Activated gamma-delta T cell (primary cell): ENCODE measurements at places on chromosomes 5 and 9.

DNA sequence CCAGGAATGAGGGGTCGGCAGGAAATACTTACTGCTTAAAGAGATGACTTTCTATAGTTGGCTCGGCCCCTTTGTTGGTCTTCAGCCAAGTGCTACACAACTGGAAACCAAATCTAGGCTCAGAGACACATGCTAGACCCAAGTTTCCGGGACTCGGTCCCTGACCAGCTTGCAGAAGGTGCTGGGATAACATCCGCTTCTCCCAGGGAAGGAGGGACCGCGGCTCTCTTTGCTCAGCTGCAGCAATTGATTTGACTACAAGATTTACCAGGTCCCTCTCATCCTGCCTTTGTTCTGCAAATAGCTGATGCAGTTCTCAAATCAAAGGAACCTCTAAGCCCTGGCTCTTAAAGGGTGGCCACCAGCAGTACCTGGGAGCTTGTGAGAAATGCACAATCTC, 314.7 kb downstream of the MLLT3 start:
- no peak for DNase-seq

DNA sequence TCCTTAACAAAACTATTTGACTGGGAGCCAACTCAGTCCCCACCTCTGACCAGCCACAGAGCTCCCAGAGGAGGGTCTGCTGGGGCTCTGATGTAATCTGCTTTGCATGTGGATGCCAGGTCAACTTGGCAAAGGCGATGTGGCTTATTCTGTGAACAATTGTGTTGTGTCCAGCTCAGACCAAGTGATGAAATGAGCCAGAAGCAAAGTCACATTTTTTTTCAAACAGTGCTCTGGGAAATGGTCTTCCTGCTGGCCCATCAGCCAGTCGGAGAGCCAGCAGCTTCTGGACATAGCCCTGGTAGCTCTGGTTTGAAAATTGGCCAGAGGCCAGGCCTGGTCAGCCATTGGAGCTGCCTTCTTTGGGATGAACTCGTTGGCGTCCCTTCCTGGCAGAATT, 86.5 kb downstream of the ANGPTL2 start:
- no peak for DNase-seq

- no peak for DNase-seq
Measured at GRCh38 chr5:71977311-71977710, 130.0 kb upstream of the MAP1B start.

GRCh38 chr5:139862313-139862712, 66.7 kb downstream of the PSD2 start:
- DNase-seq, result no peak

DNA sequence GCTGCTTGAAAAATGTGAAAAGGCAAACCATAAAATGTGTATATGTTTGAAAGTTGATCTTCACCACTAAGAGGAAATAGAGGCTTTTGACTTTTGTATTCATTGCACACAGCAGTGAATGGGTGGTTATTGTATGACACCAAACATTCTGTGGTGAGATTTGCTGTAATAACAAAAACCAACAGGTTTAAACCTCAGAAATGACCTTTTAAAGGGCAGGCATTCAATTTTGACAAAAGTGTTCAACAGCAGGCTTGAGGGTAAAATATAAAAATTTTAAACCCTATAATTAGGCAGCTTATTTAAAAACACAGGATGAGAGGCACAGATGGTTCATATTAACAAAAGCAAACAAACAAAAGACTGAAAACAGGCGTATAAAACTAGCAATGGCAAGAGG, 128.1 kb upstream of the NUDT12 start:
- DNase-seq, result no peak

- no peak for DNase-seq
Measured at GRCh38 chr5:94422812-94423211, 195.6 kb downstream of the KIAA0825 start.

DNA sequence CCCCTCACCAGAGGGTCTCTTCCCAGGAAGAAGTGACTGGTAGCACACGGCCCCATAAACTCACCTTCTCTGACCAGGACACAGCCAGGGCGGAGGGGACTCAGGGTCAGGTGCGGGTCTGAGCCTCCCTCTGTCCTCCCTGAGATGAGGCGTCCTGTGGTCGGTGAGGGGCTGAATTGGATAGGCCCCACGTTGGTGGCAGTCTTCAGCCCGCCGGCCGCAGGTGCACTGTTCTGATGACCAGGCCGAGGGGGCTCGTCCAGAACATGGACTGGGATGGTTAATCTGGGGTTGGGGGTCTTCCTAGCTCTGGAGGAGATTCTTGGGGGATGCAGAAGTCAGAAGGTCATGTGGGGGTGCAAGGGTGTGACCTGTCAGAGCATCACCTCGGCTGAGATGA, 102.2 kb upstream of the PPP1R26 start:
- no peak for DNase-seq

GRCh38 chr9:19379283-19379682, 753 bp downstream of the RPS6 start:
- DNase-seq, result no peak
